ENCODE measurements at places on chromosomes 13 and 19. TPM values are rescaled to one million over a fixed set of nuclear protein-coding genes. Genes with fewer than 3 reads are reported as not detected.

SMAD9 gene
- total RNA-seq: 0.08 TPM

CDC42EP5 gene
- not detected for total RNA-seq

RNF225 gene
- 1.6 TPM for total RNA-seq

CD177 gene
- total RNA-seq: not detected

- peak; percentile 82 for DNase-seq
These were observed 1.2 kb downstream of the ZC3H4 start for GRCh38 chr19:47112166-47112996.

GRCh38 chr13:102654756-102655155, 40.1 kb downstream of the METTL21C start:
- DNase-seq: no peak

DNA sequence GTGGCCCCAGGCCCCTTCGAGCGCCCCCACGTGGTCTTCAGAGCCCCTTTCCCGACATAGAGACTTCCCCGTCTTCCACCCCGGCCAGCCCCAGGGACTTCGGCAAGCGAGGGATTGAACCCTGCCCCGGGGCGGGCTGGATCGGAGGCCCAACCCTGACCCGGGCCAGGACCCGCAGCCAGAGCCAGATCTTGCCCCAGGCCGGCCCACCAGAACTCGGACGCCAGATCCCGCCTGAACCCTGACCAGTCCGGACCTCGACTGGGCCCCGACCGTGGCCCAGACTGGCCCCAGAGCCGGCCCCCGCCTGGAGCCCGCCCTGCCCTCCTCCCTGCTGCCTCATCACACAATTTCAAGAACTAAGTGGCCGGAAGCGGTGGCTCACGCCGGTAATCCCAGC, 253 bp upstream of the TPTE2 start:
- no peak for DNase-seq

DNA sequence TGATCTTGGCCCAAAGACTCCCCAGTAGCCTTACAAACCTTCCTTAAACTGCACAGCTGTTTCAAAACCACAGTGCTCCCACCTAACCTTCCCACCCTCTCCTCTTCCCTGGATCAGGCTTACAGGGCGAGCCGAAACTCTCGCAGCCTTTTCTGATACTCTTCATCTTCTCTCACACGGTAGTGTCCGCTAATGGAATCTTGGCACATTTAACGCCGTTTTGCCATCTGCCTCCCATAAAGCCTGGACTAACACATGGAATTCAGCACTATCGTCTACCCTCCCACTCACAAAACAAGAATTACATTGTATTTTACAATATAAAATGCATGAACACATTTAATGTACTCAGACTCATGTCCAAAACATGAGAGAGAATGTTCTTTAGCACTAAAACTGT, 135.9 kb downstream of the RAP2A start:
- no peak for DNase-seq

Data from activated T-helper 1 cell treated with anti-CD3 and anti-CD28 coated beads, Interleukin-12 subunit alpha, Interleukin-12 subunit beta, Interleukin-2, Interleukin-4 antibody, amounts not matched to agents 30 ng/mL and 10 ng/mL and 1 ng/mL, durations not matched to agents 14 hours and 24 hours and 36 hours (primary cell).